Anterior cingulate cortex (tissue), 58 donors: ENCODE measurements at places on chromosomes 1 and 21.
A peak's percentile ranks its signal among the peaks of the same experiment; 100 is the strongest.

DNA sequence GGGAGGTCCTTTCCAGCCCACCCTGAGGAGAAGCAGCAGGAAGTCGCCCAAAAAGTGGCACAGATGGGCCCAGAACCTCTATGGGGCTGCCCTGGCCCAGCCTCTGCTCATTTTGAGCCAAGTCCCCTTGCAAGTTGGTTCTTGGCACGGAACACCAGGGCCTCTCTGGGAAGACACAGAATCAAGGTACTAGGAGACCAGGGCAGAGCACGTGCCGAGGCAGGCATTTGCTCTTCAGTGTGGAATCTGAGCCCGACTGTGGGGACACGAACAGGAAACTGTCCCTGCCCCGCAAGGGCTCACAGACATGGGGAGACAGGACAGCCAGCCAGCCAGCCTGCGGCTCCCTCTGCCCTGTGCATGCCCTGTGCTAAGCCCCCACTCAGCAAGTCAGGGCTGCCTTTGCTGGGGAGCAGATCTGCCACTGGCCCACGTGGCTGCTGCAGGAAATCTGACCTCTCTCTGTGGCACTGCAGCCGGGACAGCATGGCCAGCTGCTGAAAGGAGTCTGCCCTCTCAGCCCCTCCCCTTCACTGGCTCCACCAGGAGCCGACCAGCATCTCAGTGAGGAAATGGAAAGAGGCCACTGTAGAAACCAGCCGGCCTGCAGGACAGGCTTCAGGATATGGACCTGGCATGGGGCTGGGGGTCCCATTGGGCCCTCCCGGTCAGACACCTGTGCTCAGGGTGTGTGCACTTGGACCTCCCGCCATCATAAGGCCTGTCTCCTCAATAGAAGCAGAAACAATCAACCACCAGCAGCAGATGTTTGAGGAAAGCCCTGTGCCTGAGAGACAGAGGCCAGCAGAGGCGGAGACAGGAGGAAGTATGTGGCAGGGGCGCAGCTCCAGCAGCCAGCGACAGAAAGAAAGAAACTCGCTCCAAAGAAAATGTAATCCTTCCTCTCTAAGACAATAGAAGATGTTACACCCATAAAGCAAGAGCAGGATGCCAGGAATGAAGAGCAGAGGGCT lies 3.7 kb downstream of the ARHGEF16 start:
- DNase-seq: no peak

- no peak for DNase-seq
Measured at GRCh38 chr1:207250431-207250830, 71.0 kb upstream of the CD55 start.

DNA sequence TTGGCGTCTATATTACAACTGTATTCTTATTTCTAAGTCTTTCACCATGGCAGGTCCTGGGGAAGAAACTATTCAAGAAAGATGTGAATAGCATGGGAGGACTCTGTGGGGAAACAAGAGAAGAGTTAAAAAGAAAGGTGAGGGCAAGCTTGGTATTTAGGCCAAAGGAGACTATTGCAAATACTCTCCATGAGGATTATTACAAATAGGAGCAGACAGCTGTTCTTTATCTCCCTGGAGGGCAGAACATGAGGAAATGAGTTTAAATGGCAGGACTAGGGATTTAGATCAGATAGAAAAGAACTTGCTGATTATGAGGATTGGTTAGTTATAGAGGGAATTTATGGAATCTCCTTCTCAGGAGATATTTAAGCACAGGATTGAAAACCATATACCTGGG lies 186.8 kb downstream of the CDC7 start:
- no peak for DNase-seq

- no peak for DNase-seq
Measured at GRCh38 chr1:216855810-216856209, 132.6 kb upstream of the ESRRG start.

DNA sequence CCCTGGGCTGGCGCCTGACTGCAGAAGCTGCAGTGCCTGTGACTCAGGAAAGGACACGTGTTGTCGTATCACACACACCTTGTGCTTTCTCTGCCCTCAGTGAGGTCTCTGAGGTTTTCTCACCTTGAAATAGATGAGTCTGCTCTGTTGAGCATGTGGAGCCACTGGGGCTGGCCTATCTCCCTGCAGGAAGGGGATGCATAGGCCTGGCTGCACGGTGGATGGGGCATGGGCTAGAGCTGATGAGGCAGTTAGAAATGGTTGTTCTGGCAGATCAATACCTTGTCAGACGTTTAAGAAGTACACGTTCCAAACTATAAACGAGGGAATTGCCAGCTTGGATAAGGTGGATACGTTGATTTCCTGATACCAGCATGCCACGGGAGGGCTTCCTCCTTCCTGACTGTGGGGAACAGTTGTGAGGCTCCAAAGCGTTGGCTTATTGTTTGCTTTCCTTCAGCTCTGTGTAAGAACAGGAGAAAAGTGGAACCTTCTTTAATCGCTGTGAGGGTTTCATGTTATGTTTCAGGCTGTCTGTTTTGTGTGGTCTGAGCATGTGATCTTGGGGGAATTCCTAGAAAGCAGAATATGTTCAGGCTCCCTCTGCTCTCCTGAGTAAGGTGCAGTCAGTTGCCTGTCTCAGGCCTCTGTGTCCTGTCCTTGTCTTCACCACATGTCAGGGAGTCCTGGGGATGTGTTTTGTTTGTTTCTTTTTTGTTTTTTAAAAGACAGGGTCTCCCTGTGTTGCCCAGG lies 44.8 kb downstream of the PCNT start:
- DNase-seq: no peak

GRCh38 chr1:212958175-212958574 lies 7.8 kb downstream of the VASH2 start:
- no peak for DNase-seq

DNA sequence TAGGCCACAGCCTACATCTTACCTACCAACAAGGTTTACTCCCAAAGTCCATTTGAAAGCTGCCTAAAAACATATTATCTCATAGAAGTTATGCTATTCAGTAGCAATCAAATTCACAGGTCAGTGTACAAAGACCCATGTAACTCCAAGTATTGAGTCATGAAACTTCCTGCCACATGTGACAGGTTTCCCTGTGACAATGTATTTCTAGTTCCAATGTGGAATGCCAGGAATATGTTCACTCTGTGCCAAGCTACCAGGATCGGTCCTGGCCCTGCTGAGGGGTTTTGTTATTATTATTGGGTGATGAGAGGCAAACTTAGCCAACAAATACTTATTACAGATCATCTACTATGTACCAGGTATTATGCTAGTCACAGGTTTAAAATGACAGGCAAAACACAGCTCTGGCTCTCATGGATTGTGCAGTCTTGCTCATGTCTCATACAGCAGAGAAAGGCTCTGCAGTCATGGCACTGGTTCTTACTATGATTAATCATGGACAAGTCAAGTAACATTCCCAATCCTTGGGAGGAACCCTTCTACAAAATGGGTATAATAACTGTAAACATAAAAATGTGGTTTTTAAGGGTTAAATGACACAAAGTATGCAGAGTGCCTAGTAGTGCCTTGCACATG lies 22.5 kb downstream of the DPH5 start:
- DNase-seq: no peak

GRCh38 chr1:231534703-231535159 lies 6.3 kb downstream of the TSNAX start:
- DNase-seq: no peak

DNA sequence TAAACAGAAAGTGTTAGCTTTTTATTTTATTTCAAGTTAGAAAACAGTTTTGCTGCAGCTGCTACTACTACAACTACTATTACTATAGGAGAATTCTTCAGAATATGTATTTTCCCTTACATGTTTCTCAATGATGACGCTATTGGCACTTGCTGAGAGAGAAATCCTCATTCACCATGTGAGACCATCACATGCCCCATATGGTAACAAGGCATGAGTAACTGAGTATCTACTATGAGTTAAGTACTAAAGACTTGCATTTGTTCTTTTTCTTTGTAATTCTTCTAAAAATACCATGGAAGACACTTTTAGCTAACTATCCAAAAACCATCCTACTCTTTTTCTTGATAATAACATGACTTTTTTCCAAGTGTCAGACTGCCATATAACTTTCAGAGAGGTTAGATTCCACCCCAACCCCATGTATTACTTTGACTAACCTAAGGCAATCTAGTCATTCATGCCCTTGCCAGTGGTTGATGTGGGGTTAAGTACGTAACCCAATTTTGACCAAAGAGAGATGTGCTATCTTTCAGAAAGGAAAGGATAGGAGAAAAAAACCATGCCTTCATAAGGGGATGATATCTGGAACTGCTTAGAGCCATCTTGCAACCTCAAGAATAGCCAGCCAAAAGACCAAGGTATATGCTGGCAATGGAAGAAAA lies 42.9 kb downstream of the COP1 start:
- DNase-seq: no peak

GRCh38 chr1:66283622-66284041 lies 250.3 kb upstream of the SGIP1 start:
- DNase-seq: no peak

- DNase-seq: peak; percentile 44
Measured at GRCh38 chr21:27802816-27803475, 836.1 kb upstream of the ADAMTS5 start.

DNA sequence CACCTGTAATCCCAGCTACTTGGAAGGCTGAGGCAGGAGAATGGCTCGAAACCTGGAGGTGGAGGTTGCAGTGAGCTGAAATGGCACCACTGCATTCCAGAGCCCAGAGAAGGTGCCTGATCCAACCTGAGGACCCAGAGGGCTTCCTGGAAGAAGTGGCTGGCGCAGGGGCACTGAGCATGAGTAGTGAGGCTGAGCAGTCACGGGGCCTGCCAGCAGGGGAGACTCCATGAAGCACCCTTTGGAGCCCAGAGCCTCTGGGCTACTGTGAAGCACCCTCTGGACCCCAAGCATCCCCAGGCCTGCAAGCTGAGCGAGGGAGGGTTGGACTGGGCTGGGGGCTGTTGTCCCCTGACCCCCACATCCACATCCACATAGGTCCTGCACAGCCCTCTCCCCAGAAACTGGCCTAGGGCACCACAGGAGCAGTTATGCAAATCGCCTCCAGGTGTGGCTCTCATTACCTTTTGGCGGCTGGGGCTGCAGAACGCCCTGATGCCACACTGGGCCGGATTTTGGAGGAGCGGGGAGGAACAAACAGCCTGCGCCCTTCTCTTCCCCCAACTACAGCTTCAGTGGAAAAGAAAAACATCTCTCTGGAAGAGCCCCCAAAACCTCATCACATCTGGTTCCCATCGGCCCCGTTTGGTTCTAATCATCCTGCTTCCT lies 78.2 kb upstream of the TARDBP start:
- no peak for DNase-seq

- DNase-seq: no peak
Measured at GRCh38 chr21:40284409-40284808, 417.2 kb downstream of the PCP4 start.

DNA sequence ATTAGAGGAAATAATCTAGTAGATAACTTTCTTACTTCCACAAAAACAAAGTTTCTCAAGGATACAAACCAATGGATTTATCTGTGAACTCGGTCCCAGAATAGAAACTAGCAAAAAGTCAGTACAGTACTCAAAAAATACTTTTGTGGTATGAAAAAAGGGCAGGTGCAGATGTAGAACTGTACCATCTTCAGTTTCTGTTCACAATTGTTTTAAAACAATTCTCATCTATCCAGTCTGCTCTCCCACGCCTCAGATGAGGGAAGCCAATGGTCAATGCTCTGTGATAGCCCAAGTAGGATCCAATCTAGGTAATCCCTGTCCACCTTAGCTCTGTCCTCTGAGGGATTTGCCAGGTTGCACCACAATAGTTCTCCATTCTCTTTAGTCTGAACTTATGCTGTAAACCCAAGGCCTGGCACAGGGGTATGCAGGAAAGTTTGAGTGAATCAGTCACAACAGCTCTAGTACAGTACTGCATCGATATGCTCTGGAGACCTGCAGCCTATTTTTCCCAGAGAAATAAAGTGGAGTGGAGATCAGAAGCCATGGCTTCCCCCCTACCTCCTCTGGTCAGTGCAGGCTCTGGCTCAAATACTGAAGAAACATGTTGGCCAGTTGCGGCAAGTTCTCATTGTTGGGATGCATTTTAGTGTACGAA lies 1.4 kb downstream of the KTI12 start:
- no peak for DNase-seq

- no peak for DNase-seq
Measured at GRCh38 chr1:246773213-246773641, 49.0 kb downstream of the SCCPDH start.

DNA sequence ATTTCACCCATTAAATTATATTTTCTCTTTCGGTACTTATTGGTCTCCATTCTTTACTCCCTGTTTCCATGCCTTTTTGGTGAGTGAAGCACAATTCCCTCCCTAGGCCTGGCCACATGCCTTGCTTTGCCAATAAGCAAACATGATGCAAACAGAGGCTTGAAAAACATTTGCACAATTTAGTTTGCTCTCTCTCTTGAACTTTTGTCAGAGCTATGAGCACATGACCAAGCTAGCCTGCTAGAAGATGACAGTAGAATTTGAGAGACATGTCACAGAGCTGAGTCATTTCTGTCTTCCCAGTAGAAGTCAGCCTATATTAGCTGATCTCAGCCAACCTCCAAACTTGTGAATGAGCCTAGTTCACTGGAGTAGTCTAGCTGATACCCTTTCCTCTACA lies 24.6 kb downstream of the ANGPTL3 start:
- DNase-seq: no peak

DNA sequence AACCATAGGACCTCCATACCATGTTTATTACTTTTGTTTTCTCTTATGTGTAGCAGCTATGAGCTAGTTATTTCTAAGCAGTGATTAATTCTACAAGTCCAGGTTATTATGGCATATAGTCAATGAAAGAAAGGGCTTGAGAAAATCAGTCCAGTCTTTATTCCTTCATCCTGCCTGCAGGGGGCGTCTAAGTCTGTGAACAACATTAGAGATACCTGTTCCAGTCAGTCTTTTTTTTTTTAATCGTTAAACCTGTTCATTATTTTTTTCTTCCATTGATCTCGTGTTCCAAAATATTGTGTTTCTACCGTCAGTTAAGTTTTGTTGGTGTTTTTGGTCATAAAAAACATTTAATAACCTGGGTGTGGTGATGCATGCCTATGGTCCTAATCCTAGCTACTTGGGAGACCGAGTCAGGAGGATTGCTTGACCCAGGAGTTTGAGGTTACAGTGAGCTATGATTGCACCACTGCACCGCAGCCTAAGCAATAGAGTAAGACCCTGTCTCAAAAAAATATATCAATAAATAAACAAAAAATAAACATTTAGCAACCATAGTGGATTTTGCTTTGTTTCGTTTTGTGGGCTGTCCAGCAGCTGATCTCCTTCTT lies 29.4 kb upstream of the CD2 start:
- no peak for DNase-seq
